H9 (cell line): ENCODE measurements at places on chromosomes 1 and 21.

GRCh38 chr1:201383647-201384405 lies 6.3 kb upstream of the TNNT2 start:
- H3K4me1 ChIP-seq, result no peaks in the 10 kb centered on the region
- peaks cover 11% of the 10 kb centered on the region for H3K36me3 ChIP-seq
- no peak overlapping the region for H3K4me3 ChIP-seq
- no peaks in the 10 kb centered on the region for H3K27me3 ChIP-seq
- no peak for DNase-seq

GRCh38 chr21:24112020-24112419 lies 1495.3 kb downstream of the MRPL39 start:
- H3K27me3 ChIP-seq, result no peaks in the 10 kb centered on the region
- H3K27ac ChIP-seq, result no peak overlapping the region
- no peak for DNase-seq
- peaks cover 10% of the 10 kb centered on the region; the same call in 1 of the 2 replicates for H3K36me3 ChIP-seq
- no peaks in the 10 kb centered on the region for H3K4me1 ChIP-seq

GRCh38 chr1:116989835-116990234 lies 11.7 kb upstream of the CD101 start:
- H3K4me1 ChIP-seq, result no peaks in the 10 kb centered on the region; the same call in 1 of the 2 replicates
- no peak overlapping the region for H3K4me3 ChIP-seq
- H3K27ac ChIP-seq, result no peak overlapping the region

GRCh38 chr1:24874611-24875234 lies 55.4 kb downstream of the RUNX3 start:
- no peak for DNase-seq
- no peaks in the 10 kb centered on the region for H3K4me1 ChIP-seq
- no peaks in the 10 kb centered on the region for H3K36me3 ChIP-seq
- no peak overlapping the region for H3K27ac ChIP-seq

GRCh38 chr1:23522244-23522982 lies 8.6 kb downstream of the E2F2 start:
- H3K36me3 ChIP-seq, result peaks cover 29% of the 10 kb centered on the region
- no peak overlapping the region for H3K4me3 ChIP-seq
- no peaks in the 10 kb centered on the region for H3K4me1 ChIP-seq
- H3K27me3 ChIP-seq, result no peaks in the 10 kb centered on the region

DNA sequence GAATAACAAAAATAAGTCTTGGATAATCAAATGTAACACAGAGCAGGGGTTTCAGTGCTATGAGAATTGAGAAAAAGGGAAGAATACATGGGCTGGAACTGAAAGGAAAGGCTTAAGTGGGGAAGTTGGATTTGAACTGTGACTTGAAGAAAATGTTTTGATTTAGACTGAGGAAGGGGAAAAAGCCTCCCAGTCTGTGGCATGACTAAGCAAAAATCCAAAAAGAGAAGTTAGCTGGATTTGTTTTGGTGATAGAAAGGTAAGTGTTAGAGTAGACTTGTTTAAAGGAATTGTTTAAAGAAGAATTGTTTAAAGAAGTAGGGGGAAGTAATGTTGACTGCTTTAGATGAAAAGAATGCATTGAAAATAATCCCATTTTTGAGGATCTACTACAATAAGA lies 46.0 kb downstream of the KCNK2 start:
- H3K36me3 ChIP-seq, result no peaks in the 10 kb centered on the region
- no peaks in the 10 kb centered on the region for H3K4me1 ChIP-seq
- no peak for DNase-seq
- H3K4me3 ChIP-seq, result no peak overlapping the region

- peaks cover 56% of the 10 kb centered on the region for H3K36me3 ChIP-seq
- H3K27ac ChIP-seq, result no peak overlapping the region
- no peaks in the 10 kb centered on the region for H3K4me1 ChIP-seq
- DNase-seq, result peak; percentile 35
Observed at GRCh38 chr1:13996334-13996733, 296.3 kb downstream of the PRDM2 start.

DNA sequence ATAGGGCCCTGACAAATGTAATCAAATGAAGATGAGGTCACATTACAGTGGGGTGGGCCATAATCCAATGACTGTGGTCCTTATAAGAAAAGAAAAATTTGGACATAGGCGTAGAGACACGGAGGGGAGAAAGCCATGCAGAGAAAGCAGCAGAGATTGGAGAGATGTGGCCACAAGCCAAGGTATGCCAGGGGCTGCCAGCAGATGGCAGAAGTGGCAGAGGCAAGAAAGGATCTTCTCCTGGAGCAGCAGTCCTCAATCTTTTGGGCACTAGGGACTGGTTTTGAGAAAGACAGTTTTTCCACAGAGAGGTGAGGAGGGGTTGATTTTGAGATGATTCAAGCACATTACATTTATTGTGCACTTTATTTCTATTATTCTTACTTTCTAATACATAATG lies 355.1 kb downstream of the NPHP4 start:
- no peaks in the 10 kb centered on the region for H3K27me3 ChIP-seq
- no peaks in the 10 kb centered on the region for H3K4me1 ChIP-seq
- H3K27ac ChIP-seq, result no peak overlapping the region
- no peak for DNase-seq

DNA sequence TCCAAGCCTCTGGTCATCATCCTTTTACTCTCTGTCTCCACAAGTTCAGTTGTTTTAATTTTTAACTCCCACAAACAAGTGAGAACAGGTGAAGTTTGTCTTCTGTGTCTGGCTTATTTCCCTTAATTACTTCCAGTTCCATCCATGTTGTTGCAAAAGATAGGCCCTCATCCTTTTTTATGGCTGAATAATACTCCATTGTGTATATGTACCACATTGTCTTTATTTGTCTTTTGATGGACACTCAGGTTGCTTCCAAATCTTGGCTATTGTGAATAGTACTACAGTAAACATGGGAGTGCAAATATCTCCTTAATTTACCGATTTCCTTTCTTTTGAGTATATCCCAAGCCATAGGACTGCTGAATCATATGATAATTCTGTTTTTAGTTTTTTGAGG lies 262.5 kb downstream of the HHAT start:
- H3K27ac ChIP-seq, result no peak overlapping the region
- H3K4me1 ChIP-seq, result no peaks in the 10 kb centered on the region
- H3K4me3 ChIP-seq, result no peak overlapping the region

GRCh38 chr1:42999308-42999707 lies 40.6 kb upstream of the SLC2A1 start:
- no peaks in the 10 kb centered on the region for H3K36me3 ChIP-seq
- no peak overlapping the region for H3K27ac ChIP-seq
- H3K27me3 ChIP-seq, result no peaks in the 10 kb centered on the region
- DNase-seq, result no peak
- H3K4me1 ChIP-seq, result no peaks in the 10 kb centered on the region; the same call in 1 of the 2 replicates

DNA sequence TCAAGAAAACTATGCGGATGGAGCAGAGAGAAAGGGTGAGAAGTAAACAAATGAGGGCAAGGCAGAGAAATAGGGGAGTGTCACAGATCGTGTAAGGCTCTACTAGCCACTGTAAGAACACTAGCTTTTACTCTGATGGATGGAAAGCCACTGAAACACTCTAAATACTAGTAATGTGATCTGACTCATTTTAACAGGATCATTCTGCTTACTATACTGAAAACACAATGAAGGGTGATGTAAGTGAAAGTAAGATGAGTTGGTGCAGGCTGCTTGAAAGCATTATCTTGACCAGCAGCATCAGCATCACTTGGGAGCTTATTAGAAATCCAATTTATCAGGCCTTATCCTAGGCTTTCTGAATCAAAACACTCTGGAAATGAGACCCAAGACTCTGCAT lies 32.7 kb downstream of the TUT4 start:
- H3K27ac ChIP-seq, result no peak overlapping the region
- no peak overlapping the region for H3K4me3 ChIP-seq
- H3K27me3 ChIP-seq, result no peaks in the 10 kb centered on the region
- DNase-seq, result no peak
- no peaks in the 10 kb centered on the region for H3K4me1 ChIP-seq

DNA sequence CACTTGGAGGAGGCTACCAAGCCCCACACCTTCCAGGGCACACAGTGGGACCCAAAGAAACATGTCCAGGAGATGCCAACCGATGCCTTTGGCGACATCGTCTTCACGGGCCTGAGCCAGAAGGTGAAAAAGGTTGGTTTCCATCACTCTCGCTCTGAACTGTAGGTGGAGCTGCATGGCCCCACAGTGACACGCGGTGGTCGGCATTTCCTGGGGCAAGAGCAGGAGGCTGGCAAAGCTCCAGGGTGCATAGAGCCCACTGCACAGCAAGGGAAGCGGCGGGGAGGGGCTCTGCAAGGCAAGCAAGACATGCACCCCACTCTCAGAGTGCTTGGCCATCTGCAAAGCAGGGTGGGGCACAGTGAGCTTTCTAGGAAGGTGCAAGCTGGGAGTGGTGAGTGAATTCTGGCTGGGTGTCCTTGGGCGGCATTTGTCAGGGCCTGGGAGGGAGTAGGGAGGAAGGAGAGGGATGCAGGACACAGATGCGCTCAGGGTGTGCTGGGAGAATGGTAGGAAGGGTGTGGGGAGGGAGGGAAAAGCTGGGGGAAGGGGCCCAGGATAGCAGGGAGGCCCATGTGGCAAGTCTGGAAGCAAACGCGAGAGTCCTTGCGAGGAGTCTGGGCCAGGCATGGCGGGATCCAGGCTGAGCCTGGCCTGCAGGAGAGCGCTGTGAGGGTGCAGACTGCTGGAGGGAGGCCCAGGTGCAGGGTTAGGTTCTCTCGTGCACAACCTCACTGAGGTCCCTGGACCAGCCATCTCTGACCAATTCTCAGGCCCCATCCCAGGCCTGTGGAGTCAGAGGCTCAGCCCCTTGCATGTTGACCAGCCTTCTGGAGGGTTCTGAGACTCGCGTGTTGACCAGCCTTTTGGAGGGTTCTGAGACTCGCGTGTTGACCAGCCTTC lies 11.0 kb downstream of the TRPM2 start:
- H3K36me3 ChIP-seq, result no peaks in the 10 kb centered on the region; the same call in 2 of the 3 replicates
- H3K27ac ChIP-seq, result no peak overlapping the region
- no peaks in the 10 kb centered on the region; the same call in 1 of the 2 replicates for H3K27me3 ChIP-seq
- DNase-seq, result peak; percentile 52
- no peaks in the 10 kb centered on the region for H3K4me1 ChIP-seq

GRCh38 chr1:59113876-59114457 lies 182.9 kb upstream of the FGGY start:
- no peak for DNase-seq
- no peaks in the 10 kb centered on the region for H3K36me3 ChIP-seq

- H3K4me1 ChIP-seq, result peaks cover 2% of the 10 kb centered on the region; the same call in 1 of the 2 replicates
- DNase-seq, result no peak
- H3K36me3 ChIP-seq, result peaks cover 2% of the 10 kb centered on the region
- H3K4me3 ChIP-seq, result no peak overlapping the region
- H3K27ac ChIP-seq, result no peak overlapping the region
Observed at GRCh38 chr1:201655910-201656309, 117.0 kb downstream of the NAV1 start.
